NCI-H1092 (cell line): ENCODE measurements at places on chromosomes 6 and 20.

DNA sequence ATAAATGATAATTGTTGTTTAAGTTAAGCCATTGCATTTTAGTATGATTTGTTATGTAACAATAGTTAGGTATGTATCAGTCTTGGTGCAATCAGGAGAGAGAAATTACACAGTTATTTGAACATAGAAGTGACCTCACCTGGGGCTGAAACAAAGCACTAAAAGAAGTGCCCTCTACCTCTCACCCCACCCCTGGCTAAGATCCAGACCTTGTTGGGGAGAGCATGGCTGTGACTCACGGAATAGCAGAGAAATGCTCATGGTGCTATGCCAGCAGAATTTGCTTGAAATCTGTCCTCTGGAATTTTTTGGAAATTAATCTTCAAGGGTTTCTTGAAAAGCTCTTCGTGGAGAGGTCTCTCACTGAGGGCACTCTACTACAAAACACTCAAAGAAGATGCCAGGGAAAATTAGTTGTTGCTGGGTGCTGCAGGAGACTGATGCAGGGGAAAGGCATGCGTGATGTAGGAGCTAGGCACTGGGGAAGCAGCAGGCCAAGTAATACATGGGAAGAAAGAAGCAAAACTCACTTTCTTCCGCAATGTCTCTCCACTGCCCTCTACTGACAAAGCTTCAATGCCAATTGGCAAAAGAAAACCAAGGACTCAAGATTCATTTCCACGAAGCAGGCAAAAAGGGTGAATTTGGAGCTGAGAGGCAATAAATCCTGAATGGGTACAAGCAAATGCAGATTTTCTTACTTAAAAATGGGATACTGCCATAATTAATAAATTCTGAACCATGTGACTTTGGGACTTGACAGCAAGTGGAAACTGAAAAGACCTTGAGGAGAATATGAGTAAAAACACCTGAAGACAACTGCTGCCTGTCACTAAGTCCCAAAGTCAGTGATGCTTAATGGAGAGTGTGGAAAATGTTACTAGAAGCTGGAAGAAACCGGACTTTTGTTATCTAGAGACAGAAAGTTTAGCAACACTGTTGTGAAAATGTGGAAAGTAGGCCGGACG is 136.3 kb upstream of the ZNF184 start:
- no peak for DNase-seq

DNA sequence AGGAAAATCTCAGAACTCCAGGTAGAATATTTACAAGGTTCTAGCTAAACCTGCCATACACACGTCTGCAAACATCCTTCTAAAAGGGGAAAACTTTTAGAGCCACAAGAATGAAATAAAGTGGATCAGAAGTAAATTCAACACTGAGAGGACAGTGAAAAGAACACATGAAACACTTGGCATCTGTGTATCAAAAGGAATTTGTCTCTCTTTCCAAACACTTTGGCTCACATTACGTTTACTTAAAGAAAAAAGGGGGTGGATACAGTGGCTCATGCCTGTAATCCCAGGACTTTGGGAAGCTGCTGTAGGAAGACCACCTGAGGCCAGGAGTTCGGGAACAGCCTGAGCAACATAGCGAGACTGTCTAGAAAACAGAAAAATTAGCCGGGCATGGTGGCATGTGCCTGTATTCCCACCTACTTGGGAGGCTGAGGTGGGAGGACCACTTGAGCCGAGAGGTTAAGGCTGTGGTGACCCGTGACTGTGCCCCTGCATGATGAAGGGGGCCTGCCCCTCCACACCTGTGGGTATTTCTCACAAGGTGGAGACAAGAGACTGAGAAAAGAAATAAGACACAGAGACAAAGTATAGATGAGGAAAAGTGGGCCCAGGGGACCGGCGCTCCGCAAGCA is 35.4 kb downstream of the NINL start:
- DNase-seq: no peak

DNA sequence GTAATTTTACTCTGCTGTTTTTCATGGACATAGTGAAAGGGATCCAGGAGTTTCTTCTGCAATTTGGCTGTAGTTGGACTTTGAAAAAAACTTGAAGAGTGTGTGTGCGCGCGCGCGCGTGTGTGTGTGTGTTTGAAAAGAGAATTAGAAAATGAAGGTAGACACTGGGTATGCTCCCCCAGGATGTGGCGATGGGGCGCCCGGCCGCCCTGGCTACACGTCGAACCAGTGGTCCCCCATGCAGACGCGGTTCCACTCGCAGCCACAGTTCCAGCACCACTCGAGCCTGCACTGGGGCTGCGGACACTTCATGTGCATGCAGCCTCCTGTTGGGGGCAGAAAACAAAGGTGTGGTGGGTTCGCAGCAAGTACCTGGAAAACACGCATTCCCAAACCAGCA is 76.0 kb upstream of the AGPAT4 start:
- DNase-seq: no peak

- DNase-seq: no peak
Measured at GRCh38 chr6:89272596-89272995, 42.5 kb downstream of the GABRR2 start.

DNA sequence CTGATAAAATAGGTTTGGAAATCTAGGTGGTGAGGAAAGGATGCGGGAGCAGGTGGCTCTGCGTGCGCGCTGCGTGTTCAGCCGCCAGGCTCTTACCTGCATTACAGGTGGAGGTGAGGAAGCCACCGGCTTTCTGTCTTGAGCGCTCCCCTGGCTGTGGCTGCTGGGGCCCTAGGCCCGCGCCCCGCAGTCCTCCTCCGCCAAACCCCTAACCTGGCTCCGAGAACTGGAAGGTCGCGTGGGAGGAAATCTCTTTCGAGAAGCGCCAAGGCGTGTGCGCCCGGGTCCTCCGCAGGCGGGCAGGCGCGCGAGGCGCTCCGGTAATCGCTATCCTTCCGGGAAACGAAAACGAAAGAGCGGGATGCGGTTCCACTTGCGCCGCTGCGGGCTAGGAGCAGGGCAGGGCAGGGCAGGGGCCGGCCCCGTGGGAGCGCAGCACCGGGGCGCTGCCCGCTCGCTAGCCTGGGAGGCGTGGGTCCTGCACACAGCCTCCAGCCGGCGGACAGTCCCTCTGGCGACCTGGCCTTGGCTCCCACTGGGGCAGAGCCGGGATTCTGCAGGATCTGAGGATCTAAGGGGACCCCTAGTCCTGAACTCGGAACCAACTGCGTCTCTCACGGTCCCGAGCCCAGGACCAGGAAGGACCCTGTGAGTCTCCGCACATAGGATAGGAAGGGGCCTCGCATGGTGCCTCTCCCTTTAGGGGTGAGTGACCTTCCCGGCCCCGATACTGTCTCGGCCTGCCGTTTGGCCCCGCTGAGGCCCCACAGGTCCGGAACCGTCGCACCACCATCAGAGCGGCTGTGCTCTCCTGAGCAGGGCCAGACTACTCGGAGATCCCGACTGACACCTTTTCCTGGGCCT is at the start of gene ETV7:
Gene ETV7 (minus strand): TSS at position 230 of the 864 bp plus-strand sequence. CDS start 128 bp downstream, at position 102.
- DNase-seq: no peak

GRCh38 chr6:170266061-170266825 is 24.6 kb downstream of the DLL1 start:
- no peak for DNase-seq

- no peak for DNase-seq
Measured at GRCh38 chr20:52256454-52256853, 64.9 kb upstream of the ZFP64 start.

GRCh38 chr20:2703716-2704475 is 11.3 kb downstream of the EBF4 start:
- DNase-seq: no peak

DNA sequence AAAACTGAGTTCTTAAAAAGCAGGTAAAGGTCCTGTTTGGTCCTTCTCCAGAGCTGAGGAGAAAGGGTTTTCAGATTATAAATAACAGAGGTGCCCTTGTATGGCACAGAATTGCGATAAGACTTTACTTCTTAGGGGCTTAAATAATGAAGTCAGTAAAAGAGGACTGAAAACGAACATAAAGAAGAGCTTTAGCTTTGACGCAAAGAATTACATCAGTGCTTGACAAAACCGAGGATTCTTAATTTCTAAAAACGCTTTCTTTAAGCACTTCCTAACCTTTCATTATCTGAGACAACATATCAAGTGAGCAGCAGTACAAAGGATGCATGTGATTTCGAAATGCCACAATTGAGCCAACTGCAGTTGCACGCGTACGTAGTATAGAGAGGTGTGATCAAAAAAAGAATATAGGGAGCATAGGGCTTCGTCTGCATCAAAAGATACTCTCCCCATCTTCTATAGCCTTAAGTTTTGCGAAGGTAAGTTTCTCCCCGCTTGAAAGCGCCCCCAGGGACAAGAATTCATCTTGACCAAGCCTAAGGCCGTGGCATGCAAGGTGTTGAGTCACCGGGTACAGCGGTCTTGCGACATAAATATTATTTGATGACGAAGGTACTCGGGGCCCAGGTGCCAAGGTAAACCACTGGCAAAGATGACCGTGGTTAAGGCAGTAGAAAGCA is 778 bp upstream of the LOC128125822 start:
- DNase-seq: no peak

DNA sequence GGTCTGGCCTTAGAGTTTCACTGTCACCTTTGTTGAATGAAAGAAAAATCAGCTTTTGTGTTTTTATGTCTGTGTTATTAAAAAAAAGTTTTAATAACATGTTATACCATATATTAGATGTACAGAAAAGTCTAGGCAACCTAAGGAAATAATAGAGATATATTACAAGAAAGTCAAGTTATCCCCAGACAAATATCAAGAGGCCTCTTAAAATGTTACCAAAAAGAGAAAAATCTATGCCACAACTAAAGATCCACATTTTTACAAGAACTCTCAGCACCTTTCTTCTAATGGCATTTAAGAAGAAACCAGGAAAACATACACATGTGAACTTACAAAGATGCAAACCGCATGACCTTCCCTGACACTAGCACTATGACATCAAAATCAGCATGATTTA is 26.8 kb downstream of the RAMACL start:
- DNase-seq: no peak
